ENCODE measurements at places on chromosomes 7 and 10.

DNA sequence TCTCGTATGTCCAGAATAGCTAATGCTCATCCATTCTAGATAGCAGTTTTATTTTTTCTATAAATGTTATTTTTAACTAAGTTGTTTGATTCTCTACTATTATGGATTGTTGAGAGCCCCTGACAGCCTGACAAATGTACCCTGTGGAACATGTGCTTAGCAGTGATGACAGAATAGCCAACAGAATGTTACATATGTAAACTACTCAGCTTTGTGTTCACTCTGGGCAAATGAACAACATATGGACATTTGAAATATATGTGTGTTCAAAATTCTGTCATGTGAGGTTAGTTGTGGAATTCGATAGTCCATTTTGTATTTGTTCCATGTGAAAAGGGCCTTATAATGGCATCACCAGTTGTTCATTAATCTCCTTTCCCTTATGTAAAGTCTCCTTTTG lies 199.7 kb downstream of the EXOC4 start:
- no peak for DNase-seq

DNA sequence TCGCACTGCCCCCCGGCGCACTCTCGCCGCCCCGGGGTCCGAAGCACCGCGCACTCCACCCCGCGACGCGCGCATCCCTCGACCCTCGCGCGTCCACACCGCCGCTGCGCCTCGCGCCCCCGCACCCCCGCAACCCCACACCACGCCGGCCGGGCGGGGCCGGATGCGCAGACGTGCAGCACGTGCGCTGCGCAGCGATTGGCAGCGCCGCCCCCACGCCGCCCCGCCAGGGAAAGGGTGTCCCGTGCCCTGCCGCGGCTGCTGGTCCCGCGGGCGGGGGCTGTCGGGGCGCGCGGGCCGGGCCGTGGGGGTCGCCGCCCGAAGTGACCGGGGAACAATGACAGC lies 53.7 kb upstream of the KDM7A start:
- DNase-seq: peak; percentile 36

GRCh38 chr10:44316187-44316921 lies 68.5 kb downstream of the CXCL12 start:
- peak; percentile 27 for DNase-seq

GRCh38 chr7:95304990-95305389 lies 19.3 kb downstream of the PON1 start:
- DNase-seq: no peak

- no peak for DNase-seq
These were observed 7.8 kb upstream of the PARP12 start for GRCh38 chr7:140070546-140070945.

DNA sequence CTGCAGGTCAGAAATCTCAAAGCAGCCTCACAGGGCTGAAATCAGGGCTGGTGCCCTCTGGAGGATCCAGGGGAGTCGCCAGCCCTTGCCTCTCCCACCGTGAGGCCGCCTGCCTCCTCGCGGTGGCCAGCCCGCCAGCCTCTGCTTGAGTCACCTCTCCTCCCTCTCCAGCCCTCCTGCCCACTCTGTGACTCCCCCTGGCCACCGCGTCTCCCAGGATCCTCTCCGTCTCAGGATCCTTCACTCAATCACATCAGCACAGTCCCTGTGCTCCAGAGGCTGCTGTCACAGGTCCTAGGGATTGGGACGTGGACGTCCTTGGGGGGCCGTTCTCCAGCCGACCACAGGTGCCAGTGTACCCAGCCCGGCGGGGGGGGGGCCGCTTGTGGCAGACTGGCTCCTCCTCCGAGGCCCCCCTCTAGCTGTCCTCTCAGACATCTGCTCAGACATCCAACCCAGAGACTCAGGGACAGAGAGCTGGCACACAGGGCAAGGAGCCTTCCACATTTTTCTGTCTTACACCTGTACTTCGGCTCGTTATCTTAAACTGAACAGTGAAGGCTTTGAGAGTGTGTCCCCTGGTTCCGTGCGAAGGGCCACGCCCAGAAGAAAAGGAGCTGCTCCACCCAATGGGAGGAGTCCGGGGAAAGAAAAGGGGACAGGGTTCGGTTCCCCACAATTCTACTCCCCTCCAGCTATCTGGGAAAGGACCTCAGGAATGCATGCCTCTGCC lies 9.4 kb upstream of the PPP2R2D start:
- no peak for DNase-seq

DNA sequence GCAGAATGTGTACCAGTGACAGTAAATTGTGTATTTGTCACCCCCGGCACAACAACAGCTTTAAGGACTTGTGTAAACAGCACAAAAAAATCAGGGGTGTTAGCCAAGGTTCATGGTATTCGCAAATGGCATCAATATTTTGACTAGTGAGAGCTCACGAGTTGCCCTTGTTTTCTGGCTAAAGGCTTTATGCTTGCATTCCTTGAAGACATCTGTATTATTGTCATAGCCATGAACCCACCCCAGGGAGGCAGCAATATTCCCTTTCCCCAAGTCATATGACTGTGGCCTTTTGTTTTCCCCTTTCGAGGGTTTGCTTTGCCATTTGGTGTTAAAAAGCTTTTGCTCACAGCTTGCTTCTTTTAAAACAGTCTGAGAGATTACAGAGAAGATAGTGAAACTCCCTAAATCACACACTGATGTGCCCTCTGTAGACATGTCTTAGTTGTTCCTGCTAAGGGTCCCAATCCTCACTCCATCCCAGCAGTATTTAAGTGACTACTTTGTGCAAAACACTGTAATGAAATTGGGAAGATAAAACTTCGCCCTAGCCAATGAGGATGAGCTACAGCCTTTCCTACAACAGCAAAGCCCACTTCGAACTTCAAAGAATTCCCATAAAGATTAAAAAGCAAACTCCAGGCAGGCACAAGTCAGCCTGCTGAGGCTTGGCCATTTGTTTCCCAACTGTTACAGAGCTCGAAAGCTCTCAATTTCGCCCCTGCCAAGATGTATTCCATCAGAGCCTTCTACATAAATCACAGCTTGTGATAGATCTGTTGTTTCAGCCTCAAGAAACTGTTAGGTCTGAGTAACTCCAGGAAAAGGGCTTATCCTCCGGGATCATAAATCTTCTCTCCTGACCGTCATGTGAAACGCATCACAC lies 172.3 kb downstream of the ADAM12 start:
- DNase-seq: no peak

DNA sequence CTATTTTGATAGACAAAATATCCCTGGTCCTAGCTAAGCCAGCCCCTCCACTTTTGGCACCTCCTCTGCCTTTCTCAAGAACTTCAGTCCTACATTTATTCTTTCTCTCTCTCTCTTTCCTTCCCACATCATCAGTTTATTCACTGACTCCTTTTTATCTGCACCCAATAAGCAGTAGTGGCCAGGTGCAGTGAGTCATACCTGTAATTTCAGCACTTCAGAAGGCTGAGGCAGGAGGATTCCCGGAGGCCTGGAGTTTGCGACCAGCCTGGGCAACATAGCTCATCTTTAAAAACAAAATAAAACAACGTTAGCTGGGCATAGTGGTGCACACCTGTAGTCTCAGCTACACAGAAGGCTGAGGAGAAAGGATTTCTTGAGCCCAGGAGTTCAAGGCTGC lies 19.4 kb upstream of the NRP1 start:
- no peak for DNase-seq

DNA sequence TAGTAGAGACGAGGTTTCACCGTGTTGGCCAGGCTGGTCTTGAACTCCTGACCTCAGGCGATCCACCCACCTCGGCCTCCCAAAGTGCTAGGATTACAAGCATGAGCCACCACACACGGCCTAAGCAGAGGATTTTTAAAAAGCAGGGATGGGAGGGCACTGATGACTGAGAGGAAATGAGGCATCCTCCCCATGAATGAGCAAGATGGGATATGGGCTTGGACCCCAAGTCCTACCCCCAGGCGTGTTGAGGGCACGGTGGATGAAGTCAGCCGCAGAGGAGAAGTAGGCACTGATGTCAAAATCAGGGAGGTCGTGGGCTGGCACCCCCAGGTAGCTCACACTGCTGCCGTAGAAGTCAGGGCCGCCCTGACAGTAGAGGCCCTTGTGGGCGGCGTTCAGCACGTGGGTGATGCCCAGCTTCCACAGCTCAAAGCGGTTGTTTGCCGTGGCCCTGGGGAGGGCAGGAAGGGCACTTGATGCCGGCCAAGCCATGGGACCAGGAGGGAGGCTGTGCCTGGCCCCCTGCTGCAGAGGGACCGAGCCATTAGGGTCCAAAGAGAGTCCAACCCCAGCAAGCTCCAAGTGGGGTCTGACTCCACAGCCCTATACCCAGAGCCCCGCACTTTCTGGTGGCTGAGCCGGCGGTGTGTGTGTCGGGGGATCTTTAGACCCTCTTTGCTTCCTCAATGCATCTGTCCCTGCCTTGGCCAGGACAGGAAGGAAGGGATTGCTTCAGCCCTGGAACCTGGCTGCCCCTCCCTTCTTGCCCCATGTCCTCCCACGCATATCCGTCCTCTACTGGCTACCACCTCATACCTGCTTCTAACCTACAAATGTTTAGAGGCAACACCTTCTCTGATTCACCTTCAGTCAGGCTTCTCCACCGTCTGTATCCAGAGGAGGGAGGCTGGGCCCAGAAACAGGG lies 3.4 kb upstream of the SAMD8 start:
- no peak for DNase-seq

DNA sequence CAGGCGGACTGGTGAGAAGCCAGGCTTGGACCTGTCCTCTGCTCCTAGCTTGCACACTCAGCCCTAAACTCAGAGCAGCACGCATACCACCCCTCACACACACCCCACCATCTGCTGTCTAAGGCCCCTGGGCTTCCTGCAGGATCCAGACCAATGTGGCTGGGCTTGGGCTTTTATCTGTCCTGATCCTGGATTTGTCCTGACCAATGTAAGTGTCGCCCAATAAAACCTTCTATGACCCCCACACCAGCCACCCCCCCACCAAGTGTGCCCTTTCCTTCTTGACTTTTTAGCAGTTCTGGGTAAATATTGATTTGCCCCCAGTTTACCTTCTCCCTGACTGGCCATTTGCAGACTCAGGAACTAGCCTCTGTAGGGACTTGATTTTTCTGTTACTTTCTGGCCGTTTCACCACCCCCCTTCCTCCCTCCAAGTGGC lies 1.7 kb upstream of the HOXA13 start:
- DNase-seq: no peak

DNA sequence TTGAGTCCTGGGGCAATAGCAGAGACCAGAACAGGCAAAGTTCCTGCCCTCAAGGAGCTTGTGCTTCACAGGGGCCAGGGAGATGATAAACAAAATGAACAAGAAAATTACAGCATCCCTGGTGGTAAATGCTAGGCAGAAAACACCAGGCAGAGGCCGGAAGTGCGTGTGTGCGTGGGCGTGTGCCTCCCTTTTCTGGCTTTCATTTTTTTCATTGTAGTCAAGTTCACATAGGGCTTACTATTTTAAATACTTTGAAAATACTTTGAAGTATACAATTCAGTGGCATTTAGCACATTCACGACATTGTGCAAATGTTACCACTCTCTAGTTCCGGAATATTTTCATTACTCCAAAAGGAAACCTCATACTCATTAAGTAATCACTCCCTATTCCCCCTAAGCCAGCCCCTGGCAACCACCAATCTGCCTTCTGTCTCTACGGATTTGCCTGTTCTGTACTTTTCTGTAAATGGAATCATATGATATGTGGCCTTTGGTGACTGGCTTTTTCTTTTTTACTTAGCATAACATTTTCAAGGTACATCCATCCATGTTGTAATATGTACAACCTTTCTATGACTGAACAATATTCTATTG lies 88.1 kb upstream of the PDCD4 start:
- DNase-seq: no peak

DNA sequence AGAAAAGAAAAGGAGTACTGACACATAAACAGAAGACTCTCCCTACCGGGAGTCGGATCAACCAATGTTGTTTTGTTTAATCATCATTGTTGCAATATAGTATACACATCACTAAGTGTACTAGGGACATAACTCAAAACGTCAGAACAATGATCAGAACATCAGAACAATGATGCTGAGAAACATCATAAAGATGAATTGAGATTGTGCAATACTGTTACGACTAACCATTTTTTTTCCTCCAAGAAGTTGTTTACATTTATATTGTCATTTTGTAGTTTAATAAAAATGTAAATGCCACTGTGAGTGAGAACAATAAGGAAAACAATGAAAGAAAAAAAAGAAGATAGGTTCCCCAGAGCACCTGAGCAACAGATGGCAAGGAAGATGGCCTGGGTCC lies 663.1 kb upstream of the PCDH15 start:
- no peak for DNase-seq

GRCh38 chr7:88396295-88396947 lies 89.7 kb upstream of the STEAP4 start:
- DNase-seq: no peak

- DNase-seq: no peak
These were observed 42.9 kb upstream of the SAMD8 start for GRCh38 chr10:75068523-75068922.

DNA sequence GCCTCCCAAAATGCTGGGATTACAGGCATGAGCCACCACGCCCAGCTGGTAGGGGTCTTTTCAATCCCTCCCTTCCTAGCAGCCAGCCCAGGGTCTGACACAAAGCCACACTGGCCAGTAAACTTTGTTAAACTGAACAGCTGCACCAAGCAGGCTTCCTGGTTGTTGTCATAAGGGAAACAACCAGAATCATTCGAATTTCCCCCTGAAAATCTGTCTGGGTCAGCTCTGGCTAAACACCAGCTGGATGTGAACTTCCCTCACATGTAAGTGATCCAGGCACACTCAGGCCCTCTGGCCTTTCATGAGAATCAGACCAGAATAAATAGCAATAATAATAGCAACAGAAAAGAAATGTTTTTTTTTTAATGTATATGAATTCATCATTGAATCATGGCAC lies 7.4 kb downstream of the IMPDH1 start:
- DNase-seq: no peak

DNA sequence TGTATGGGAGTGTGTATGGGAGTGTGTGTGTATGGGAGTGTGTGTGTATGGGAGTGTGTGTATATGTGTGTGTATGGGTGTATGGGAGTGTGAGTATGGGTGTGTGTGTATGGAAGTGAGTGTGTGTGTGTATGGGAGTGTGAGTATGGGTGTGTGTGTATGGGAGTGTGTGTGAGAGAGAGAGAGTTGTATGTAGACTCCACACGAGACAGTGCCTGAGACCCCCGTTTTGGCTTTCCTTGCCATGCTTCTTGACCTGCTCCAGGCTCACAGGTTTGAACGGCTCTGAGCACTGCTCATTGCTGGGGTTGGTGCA lies 49.7 kb downstream of the COL17A1 start:
- DNase-seq: no peak

GRCh38 chr10:132914732-132915131 lies 27.6 kb downstream of the CFAP46 start:
- no peak for DNase-seq

DNA sequence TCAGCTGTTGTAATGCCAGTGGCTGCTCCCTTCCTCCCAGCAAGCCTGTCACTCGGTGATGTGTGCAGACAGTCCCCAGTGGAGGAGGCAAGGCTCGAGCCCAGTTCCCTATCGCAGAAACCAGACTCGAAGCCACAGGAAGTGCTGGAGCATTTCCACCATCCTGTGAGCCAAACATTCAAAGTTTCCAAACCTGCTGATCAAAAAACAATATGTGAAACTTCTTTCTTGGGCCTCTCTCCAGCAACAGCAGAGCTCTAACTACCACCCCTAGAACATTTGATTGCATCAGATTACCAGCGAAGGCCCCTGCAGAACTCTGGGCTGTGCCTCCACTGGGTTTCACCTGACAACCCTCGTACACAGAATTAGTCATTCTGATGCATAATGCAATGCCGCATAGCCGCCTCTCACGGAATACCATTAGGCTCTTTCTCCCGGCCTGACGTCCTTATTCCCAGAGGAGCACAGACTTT lies 94.0 kb downstream of the ELMO1 start:
- no peak for DNase-seq
